Eye (tissue), 1 donor: ENCODE measurements at places on chromosomes 2 and 18.

DNA sequence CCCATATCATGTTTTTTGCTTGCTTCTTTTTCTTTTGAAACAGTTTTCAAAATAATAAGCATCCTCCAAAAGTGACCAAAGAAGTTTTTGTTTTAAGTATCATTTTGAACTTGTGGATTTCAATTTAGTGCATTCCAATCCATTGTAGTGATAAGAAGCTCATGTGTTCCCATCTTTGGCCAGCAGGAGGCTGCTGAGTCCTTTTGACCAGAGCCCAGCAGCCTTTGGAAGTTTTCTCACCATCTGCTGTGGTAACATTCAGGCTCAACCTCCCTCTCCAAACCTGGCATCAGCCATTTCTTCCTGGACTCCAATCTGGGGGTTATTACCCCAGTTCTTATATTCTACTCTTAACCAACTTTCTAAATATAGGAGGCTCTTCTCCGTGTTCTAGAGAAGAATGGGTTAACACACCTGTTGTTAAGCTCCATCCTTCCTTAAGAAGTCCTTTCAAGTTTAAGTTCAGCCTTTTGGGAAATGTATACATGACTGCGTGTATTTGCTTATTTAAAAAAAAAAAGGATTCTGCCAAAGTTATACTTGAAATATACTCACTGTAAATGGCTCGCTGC lies 39.0 kb upstream of the MAL start:
- peak; percentile 88 for DNase-seq

DNA sequence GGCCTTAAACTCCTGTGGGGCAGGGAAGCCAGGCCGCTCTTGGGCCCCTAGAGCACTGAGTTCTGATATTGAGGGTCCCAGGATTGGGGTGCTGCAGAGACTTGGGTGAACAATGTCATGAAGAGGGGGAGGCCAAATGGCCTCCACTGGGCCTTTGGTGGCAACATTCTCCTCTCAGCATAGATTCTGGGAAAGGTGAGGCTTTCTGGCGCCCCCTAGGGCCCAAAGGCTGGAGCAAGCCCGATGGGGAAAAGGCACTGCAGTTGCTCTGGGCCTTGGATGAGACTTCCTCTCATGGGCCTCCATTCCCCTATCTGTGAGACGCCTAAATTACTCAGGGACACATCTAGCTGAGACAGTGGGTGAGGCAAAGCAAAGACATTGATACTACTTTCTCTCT lies 84.8 kb downstream of the ACAA2 start:
- peak; percentile 62 for DNase-seq

DNA sequence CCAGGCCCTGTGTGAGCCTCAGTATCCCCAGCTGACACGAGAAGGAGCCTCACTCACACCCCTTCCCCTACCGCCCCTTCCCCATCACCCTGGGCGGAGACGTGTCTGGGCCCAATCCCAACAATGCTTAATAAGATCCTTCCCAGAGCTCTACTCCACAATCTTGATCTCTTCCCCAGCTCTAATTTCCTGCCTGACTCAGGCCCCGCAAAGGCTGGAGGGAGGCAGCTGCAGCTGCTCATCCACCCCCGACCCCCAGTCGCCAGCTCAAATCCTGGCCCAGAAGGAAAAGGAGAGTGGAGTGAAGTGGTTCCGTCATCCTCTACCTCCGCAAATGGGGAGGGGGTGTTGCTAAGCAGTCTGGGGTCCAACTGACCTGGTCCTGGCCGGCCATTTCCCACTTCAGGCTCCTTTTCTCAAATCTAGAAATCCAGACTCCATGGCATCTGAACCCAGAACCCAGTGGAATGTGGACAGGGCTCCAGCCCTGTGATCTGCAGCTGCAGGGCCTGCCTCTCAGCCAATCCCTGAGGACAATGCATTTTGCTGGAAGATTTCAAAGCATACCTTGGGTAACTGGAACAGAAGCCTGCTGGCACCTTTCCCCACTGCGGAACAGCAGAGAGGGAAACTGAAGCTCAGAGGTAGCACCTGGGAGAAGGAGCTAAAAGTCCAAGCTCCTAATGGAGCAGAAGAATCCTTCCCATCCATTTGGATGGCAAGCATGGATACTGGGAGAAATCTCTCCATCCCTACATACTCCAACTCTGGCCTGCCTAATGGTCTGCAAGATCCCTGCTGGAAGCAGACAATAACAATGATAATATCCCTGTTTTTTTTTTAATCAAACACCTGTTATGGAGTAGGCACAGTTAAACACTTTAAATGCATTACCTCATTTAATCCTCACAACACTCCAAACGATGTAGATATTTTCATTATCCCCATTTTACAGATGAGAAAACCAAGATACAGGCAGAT lies 5.6 kb upstream of the TNS1 start:
- peak; percentile 54 for DNase-seq

GRCh38 chr2:180790891-180791290 lies 189.5 kb upstream of the UBE2E3 start:
- DNase-seq = no peak

- peak; percentile 12 for DNase-seq
Measured at GRCh38 chr2:4515871-4516761, 812.7 kb downstream of the DCDC2C start.

DNA sequence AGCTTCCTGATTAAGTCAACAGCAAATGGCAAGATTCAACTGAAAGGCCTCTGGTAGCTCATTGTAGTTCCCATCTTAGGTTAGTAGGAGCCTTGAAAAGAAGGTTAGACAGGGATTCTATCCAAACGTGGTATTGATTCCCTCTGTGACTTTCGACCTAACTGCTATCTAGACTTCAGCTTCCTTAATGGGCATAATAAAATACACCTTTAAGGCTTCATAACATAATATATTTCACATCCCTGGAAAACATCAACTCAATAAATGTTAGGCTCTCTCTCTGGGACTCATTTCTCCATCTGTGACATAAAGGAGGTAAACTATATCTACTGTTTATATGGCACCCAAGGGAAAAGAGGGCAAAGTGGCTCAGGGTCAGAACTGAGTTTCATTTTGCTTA lies 60.9 kb downstream of the STK39 start:
- DNase-seq = no peak

GRCh38 chr18:4750393-4751346 lies 295.6 kb upstream of the DLGAP1 start:
- no peak for DNase-seq

DNA sequence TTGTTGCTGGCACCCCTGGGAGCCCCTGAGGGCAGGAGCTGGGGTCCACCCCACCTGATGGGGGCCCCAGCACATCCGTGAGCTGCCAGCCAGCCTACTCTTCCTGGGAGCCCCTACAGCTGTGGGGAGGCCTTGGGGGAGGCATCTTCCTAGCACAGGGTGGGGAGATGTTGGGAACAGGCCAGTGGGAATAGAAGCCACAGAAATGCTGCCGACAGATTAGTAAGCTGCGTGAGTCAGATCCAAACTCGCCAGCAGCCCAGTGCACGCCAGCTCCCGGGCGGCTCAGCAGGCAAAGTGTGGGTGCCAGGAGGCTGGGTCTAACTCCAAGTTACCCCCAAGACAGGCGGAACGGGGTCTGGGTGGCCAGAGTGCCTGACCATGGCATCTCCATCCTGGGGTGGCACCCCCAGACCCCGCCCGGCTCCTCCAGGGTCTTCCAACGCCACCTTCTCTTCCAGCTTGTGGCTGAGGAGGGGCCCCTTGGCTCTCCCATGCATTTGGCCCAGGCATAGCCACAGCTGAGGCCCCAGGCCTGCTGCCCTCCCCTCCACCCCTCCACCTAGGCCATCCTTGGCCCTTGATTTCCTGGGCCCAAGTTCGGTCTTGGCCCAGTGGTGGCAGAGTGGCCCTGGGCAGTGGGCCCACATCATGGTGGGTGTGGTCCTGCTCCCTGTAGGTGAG lies 15.3 kb downstream of the CROCC2 start:
- no peak for DNase-seq
